Chondrocyte (in vitro differentiated cells): ENCODE measurements at places on chromosomes 16 and 17. TPM values are rescaled to one million over a fixed set of nuclear protein-coding genes. Genes with fewer than 3 reads are reported as not detected.

DNA sequence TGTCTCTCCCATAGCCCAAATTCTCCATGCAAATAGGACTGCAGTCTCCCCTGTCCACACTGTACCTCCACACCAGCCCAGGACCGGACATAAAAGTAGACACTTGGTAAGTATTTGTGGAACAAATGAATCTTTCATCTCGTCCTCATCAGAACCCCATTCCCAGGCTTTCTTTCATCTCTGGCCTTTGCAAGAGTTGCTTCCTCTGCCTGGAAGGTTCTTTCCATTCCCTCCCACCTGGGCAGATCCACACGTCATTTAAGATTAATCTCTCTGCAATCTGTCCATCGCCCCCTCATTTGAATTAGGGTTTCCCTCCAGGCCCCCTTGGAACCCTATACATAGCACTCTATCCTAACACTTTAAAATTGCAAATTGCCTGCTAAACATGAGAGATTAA lies 3.9 kb upstream of the NXPH3 start:
- no peak overlapping the region for H3K27ac ChIP-seq
- peaks cover 10% of the 10 kb centered on the region for H3K27me3 ChIP-seq
- H3K4me1 ChIP-seq: peaks cover 8% of the 10 kb centered on the region
- H3K4me3 ChIP-seq: no peak overlapping the region
- no peaks in the 10 kb centered on the region for H3K36me3 ChIP-seq
- DNase-seq: no peak

GRCh38 chr16:53962041-53962440 lies 258.1 kb downstream of the FTO start:
- no peaks in the 10 kb centered on the region for H3K27me3 ChIP-seq
- no peaks in the 10 kb centered on the region for H3K4me1 ChIP-seq
- H3K27ac ChIP-seq: no peak overlapping the region
- no peaks in the 10 kb centered on the region for H3K36me3 ChIP-seq
- no peak overlapping the region for H3K4me3 ChIP-seq

- peaks cover 14% of the 10 kb centered on the region for H3K4me1 ChIP-seq
- peaks cover 28% of the 10 kb centered on the region for H3K27me3 ChIP-seq
- no peak for DNase-seq
- peaks cover 9% of the 10 kb centered on the region for H3K36me3 ChIP-seq
Observed at GRCh38 chr17:50558941-50559614, 1.4 kb upstream of the CACNA1G start.

GRCh38 chr17:81607431-81607830 lies 29.5 kb downstream of the NPLOC4 start:
- H3K4me1 ChIP-seq: no peaks in the 10 kb centered on the region
- H3K4me3 ChIP-seq: no peak overlapping the region
- peaks cover 26% of the 10 kb centered on the region for H3K36me3 ChIP-seq
- no peaks in the 10 kb centered on the region for H3K27me3 ChIP-seq

DNA sequence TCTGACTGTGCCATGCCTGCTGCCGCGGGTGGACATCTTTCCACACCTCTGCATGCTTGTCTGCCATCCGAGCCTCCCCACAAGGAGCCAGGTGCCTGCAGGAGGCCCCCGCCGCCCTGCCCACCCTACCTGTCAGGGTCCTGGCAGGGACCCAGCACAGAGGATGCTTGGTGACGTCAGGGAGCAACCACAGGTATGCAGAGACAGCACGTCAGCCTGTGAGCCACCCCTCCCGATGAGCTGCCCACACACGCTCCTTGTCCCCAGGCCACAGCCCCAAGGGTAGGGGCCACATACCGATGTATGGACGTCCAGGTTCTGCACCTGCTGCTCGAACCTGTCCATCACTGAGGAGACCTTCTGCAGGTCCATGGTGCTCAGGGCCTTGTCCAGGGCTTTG lies 10.6 kb downstream of the CHMP1A start:
- peaks cover 16% of the 10 kb centered on the region for H3K36me3 ChIP-seq
- H3K27ac ChIP-seq: no peak overlapping the region
- no peaks in the 10 kb centered on the region for H3K4me1 ChIP-seq
- DNase-seq: no peak
- no peak overlapping the region for H3K4me3 ChIP-seq

SOX9 gene
- total RNA-seq: 9.5 to 23.8 TPM (median 10.5 TPM) in 3 replicates

EEF2KMT gene
- total RNA-seq: 8.7 to 11.9 TPM (median 10.7 TPM) in 3 replicates

KRTAP4-9 gene
- total RNA-seq: not detected in 3 replicates
